ENCODE measurements at places on chromosomes 2 and 18. TPM values are rescaled to one million over a fixed set of nuclear protein-coding genes. Genes with fewer than 3 reads are reported as not detected.

PPP1R1C gene
- not detected for total RNA-seq

DNA sequence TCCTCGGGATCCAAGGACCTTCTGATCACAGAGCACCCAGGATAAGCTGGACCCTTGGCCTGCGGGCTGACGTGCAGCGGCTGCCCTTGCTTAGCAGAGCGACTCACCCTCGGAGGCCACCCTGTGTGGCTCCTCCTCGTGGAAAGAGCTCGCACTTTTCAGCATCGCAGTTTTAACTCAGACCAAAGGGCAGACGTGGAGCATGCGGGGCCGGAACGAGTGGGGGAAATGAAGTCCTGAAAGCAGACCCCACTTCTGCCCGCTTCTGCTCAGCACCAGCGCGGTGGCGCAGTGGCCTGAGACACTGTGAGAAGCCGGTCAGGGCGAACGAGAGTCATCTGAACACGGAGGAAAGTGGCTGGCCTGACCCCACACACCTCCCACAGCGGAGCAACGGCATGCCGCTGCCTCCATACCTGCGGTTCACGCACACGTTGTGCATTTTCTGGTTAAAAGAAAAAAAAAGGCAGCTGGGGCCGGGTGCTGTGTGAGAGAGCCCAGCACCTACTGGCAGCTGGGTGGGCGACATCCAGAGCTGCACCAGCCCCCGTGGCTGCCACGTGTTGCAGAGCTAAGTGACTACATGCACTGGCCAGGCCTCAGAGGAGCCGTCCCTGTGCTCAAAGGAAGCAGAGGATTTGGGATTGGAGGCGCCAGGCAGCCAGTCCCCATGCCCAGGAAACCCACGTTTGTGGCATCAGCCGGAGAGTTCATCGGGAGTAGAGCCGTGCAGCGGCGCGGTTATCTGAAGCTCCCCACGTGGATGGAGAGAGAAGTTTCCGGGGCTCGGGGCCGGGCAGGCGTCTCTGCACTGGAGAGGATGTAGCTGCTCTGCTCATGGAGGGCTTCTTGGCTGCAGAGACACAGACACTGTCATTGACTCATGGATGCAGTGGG, 89.7 kb downstream of the USP40 start:
- DNase-seq = no peak

DNA sequence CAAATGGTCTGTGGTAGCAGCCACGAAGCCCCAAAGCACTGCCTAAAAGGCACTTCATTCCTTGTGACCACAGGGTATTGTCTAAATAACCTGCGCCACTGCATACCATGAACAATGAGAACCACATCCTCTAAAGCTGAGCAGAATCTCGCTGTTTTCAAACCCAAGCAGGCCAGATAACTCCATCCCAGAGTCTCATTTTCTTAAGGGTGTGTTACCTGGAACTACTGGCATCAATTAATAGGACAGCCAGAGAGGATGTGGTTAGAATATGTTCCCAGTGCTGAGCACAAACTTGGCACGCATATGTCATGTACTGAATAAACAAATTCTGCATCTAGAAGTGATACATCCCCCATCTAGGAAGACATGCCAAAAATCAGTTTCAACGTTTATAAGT, 13.0 kb downstream of the VPS4B start:
- DNase-seq = no peak

- DNase-seq = no peak
These were observed 252.8 kb upstream of the APCDD1 start for GRCh38 chr18:10201659-10202058.

DNA sequence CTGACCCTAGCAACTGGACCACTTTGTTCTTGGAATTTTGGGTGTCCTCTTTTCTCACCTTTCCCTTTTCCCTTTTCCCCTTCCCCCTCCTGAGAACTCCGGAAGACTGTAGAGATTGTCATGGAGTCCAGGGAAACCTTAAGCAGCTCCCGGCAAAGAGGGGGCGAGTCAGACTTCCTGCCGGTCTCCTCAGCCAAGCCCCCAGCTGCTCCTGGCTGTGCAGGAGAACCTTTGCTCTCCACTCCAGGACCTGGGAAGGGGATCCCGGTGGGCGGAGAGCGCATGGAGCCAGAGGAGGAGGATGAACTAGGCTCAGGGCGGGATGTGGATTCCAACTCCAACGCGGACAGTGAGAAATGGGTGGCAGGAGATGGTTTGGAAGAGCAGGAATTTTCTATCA, 20.5 kb downstream of the SETBP1 start:
- DNase-seq = no peak

DNA sequence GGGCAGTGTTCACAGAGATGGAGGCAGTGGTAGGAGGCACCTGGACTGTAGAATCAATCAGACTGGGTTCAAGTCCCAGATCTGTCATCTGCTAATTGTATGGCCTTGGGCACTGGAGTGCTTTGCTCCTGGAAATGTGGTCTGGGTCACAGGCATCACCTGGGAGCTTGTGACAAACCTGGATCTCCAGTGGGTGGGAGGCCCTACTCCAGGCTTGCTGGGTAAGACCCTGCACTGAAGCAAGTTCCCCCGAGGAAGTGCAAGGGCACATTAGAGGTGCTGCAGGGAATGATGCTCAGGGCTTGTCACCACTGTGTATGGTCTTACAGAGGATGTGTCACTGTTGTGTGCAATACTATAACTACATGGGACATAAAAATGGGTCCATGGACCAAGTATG, 220.5 kb upstream of the ID2 start:
- DNase-seq = no peak

GRCh38 chr18:46426679-46427047, 230.4 kb downstream of the LOXHD1 start:
- no peak for DNase-seq
